Activated CD4-positive, alpha-beta T cell treated with anti-CD3 and anti-CD28 coated beads, Interleukin-2, amount 50 U/mL, for 48 hours (primary cell): ENCODE measurements at places on chromosomes 4 and X.

- DNase-seq, result no peak
Measured at GRCh38 chrX:18941896-18942295, 42.0 kb downstream of the PHKA2 start.

- no peak for DNase-seq
Measured at GRCh38 chrX:103817502-103817901, 14.6 kb downstream of the RAB9B start.

- no peak for DNase-seq
Measured at GRCh38 chrX:2693113-2694002, 2.3 kb downstream of the CD99 start.

DNA sequence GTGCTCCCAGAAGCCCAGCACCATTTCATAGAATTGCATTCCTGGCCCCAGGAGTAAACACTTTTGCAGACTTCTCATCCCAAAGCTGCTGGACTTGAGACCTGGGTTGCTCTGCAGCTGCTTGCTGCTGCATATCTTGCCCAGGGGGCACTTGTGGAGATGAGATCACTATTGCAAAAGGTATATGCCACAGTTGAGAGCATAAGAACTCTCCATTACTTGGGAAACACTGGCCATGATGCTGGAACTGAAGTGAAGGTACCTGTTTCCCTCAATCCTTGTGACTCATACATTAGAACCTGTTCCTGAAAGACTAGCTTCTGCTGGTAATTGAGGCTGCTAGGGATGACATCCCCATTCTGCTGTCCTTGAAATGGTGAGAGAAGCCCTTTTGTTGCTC is 43.1 kb upstream of the WDR1 start:
- no peak for DNase-seq

DNA sequence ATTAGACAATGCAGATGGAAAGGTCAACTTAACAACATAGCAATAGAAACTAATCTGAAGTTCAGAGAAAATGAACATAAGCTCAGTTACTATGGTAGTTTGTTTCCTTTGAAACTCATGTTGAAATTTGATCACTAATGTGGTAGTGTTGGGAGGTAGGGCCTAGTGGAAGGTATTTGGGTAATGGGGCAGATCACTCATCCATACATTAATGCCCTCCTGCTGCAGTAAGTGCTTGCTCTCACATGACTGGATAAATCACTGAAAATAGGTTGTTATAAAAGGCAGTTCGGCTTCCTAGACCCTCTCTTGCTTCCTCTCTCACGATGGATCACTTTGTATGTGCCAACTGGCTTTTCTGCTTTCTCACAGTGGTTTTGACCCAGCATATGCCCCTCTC is 567.4 kb upstream of the GALNT7 start:
- DNase-seq, result no peak

DNA sequence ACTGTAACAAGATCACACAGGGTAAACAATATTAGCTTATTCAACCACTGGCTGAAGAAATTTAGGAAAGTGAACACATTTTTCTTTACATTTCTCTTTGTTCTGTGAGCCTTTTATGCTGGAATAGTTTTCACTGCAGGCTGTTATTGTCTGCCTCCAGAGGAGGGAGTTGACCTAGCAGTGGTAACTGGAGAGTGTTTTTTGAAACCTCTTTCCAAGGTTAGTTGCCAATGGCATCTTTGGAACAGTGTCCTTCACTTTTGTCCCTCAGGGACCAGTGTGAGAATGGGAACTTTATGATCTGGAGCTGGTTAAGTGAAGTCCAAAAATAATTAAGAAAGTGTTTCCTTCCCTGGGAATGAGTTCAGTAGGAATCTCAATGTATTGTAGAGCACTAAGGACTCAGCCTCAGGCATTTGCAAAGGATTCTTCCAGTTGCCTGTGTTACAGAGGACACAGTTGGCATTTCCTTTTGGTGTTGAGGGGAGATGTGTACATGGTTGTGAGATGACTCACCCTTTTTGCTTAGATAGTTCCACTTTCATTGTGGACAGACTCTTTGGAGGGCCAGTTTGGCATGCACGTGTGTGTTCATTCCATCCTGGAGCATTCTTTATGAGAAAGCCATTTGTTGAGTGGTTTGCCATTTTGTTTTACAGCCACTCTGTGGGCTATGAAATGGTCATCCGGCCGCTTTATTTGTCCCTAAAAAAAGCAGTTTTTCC is 61.3 kb downstream of the AR start:
- DNase-seq, result no peak

GRCh38 chr4:108903464-108904221 is 140.8 kb upstream of the ETNPPL start:
- no peak for DNase-seq

- no peak for DNase-seq
Measured at GRCh38 chr4:110514889-110515479, 39.0 kb downstream of the ENPEP start.

DNA sequence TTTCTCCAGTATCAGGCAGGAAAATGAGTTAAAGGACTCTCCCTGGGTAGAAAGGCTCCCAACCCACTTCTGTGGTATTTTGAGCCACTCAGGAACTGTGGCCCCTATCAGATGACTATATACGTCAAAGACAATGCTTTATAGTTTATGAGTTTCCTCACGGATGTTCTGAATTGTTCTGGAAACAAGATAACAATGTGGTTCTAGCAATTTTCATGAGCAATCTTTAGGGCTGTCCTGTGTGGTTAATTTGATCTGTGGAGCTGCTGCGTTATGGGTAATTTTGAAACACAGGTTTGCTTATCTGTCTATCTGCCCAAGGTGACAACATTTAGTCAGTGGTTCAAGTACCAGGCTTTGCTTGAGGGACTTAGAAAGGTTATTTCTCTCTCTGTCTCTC is 46.7 kb upstream of the IL2 start:
- DNase-seq, result no peak

DNA sequence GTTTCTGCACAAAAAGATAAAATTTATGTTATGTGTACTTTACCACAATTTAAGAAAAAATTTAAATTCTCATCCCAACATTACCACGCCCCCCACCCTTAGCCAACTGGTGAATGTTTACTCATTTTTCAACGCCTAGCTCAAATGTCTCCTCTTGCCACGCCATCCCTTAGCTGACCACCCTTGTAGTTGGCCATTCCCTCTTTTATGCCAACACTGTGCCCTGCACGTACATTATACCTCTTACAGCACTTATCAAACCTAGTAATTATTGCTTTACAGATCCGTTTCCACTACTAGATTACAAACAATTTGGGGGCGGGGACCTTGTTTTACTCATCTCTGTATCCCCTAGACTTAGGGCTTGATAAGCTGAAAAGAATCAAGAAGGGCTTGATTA is 644 bp downstream of the ERCC6L start:
- DNase-seq, result no peak

DNA sequence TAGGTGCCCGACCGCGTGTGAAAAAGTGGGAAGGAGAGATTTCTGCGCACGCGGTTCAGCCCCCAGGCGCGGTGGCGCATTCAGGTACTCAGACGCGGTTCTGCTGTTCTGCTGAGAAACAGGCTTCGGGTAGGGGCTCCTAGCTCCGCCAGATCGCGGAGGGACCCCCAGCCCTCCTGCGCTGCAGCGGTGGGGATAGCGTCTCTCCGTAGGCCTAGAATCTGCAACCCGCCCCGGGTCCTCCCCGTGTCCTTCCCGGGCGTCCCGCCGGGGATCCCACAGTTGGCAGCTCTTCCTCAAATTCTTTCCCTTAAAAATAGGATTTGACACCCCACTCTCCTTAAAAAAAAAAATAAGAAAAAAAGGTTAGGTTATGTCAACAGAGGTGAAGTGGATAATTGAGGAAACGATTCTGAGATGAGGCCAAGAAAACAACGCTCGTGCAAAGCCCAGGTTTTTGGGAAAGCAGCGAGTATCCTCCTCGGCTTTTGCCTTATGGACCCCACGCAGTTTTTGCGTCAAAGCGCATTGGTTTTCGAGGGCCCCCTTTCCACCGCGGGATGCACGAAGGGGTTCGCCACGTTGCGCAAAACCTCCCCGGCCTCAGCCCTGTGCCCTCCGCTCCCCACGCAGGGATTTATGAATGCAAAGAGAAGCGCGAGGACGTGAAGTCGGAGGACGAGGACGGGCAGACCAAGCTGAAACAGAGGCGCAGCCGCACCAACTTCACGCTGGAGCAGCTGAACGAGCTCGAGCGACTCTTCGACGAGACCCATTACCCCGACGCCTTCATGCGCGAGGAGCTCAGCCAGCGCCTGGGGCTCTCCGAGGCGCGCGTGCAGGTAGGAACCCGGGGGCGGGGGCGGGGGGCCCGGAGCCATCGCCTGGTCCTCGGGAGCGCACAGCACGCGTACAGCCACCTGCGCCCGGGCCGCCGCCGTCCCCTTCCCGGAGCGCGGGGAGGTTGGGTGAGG is 3.7 kb downstream of the SHOX start:
- DNase-seq, result no peak

- DNase-seq, result no peak
Measured at GRCh38 chrX:103446665-103447302, 70.4 kb downstream of the BEX3 start.

DNA sequence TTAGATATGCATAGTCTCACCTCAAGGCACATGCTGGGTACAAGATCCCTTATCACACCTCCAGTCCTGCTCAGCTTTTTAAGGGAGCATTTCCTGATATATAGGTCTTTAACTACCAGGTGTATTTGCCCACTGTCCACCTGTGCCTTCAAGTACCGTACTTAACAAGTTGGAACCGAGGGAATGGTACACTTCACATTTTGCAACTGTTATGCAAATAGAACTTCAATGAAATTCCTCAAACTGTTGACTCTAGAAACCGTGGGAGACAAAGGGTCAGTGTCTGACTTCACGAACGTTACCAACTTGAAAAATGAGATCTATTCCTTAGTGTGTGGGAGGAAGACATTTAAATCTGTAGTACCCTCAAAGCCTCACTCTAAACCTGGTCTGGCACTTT is 5.2 kb downstream of the TRIM2 start:
- no peak for DNase-seq

DNA sequence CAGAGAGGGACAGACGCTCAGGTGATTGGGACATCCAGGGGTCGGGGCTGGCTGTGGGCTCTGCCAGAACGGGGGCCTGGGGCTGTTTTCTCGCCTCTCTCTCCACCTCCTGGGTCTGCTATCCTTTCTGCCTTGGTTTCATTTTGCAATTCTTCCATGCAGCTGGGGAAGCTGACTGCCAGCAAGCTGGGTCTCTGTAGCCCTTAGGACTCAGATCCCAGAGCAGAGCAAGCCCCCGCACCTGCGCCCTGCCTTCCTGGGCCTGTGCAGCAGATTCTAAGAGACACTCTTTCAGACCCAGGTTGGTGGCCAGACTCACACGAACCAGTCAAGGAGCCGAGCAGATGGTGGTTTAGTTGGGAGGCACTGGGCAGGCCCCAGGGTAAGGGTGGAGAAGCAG is 59.1 kb upstream of the GRPEL1 start:
- no peak for DNase-seq

DNA sequence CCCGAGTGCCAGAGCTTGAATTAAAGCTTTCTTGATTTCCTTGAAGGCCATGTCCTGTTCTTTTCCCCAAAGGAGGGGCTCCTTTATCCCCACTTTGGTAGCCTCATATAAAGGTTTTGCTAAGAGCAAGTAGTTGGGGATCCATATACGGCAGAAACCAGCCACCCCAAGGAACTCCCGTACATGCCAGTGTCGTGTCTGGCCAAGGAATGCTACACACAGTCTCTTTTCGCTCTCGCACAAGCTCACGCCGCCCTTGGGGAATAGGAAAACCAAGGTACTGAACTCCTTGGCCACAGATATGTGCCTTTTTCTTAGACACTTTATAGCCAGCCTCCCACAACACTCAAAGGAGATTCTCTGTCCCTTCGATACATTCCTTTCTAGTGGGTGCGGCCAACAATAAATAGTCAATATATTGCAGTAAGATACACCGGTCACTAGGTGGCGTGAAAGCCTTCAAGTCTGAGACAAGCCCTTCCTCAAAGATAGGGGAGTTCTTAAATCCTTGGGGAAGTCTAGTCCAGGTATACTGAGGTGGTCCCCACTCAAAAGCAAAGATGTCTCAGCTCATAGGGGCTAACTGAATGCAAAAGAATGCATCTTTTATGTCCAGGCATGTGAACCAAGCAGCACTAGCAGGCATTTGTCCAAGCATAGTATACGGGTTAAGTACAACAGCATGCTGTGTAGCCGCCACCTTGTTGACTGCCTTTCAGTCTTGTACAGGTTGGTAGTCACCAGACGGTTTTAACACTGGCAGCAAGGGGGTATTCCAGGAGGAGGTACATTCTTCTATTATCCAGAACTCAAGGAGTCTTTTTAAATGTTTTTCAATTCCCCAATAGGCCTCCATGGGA is 57.8 kb upstream of the XAGE1B start:
- DNase-seq, result peak; percentile 1

DNA sequence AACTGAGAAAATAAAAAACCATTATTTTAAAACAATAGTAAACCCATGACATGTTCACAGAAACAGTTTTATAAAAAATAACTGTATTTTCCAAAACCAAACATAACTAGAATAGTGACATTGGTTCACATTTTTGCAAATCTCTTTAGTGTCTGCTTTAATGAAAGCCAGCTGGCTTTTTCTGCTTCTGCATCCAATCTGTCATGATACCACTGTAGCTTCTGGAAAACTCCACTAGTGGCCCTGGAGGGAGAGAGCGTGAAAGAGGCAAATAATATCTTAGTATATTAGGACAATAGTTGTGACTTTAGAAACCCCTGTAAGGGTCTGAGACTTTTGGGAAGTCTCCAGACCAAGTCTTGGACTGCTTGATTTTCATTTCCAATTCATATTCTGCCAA is 31.1 kb downstream of the FGFBP1 start:
- DNase-seq, result no peak

DNA sequence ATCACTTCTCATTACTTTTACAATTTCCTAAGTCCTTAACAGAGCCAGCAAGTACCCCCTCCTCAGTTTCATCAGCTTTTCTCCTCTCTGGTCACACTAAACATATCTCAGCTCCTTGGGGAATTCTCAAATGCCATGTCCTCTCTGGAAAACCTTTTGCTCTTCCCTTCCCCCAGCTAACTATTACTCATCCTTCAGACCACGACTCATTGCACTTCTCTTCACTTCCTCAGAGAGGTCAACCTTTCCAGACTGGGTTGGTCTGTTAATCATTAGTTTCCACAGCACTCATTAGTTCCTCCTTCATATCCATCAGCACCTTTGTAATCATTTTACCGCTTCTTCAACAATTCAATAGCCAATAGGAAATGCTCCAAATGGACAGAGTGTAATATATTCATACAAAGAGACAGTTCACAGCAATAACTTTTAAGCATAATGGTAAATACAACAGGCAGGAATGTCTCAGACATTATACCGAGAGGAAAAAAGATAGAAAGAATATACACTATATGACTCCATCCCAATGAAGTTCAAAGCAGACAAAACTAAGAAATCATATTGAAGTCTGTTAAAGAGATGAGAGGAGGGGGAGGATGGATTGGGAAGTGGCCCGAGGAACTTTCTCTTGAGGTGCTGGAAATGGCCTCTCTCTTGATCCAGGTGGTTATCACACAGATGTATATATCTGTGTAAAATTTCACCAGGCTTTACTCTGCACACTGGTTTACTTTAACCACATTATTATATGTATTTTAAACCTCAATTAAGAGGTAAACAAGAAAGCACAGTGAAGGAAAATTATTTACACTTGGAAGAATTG is 39.6 kb downstream of the DDX60L start:
- no peak for DNase-seq
